ENCODE measurements at places on chromosomes 1 and 21.

GRCh38 chr1:231913493-231913892 lies 286.9 kb downstream of the DISC1 start:
- no peak for DNase-seq

GRCh38 chr1:92833840-92834239 lies 2.0 kb downstream of the RPL5 start:
- DNase-seq: no peak

- no peak for DNase-seq
Observed at GRCh38 chr1:30087465-30087864, 635.9 kb downstream of the MATN1 start.

GRCh38 chr1:201260236-201260590 lies 23.1 kb upstream of the PKP1 start:
- no peak for DNase-seq

DNA sequence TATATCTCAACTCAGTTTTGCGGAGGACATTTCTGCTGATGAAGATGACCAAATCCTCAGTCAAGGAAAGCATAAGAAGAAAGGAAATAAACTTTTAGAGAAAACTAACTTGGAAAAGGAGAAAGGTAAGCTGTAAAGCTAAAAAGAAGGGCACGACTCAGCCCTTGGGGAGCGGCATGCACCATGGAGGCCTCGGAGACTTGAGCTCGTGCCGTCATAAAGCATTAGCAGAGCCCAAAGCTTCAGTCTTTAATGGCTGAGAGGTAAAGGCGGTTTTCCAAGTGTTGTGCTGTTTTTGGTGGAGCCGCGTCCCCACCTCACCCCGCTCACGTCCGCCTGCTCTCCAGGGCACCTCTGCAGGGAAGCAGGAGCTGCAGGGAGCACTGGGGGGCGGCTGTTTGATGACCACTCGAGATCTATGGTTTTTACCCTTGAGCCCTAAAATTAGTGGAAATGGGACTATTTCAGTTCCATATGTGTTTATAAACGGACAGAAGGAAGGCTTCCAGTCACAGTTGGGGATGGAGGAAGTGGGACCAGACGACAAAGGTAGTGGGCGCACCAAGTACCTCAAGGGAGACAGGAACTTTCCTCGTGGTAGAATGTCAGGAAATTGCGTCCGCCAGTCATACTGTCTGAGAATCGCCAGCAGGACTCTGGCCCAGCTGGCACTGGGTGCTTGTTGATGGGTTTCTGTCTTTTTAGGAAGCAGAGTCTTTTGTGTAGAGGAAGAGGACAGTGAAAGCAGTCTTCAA lies 27.6 kb downstream of the RRP1B start:
- DNase-seq: no peak

Measured in Panc1 (cell line).